ENCODE measurements at places on chromosomes 2 and 18.

- peak; percentile 85 for DNase-seq
These were observed 6.5 kb downstream of the SH3BP4 start for GRCh38 chr2:234958311-234958710.

DNA sequence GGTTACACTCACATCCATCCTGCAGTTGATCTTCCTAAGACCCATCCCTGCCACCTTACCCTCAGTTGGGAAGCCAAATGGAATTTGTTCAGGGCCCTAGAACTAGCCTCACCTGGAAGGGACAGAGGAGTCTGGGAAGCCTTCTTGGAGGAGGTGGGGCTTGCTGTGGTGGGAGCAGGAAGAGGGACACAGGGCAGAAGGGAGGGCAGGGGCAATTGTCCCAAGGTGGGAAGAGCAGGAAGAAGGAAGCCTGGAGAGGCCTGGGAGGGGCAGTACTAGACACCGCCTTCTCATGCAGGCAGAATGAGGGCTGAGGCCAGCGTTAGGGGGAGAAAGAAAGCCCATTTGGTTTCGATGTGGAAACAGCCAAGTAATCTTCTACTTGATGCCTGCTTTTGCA is 34.1 kb upstream of the ASPRV1 start:
- DNase-seq = peak; percentile 39

- DNase-seq = no peak
These were observed 173.4 kb upstream of the BOD1L2 start for GRCh38 chr18:56973487-56973886.

DNA sequence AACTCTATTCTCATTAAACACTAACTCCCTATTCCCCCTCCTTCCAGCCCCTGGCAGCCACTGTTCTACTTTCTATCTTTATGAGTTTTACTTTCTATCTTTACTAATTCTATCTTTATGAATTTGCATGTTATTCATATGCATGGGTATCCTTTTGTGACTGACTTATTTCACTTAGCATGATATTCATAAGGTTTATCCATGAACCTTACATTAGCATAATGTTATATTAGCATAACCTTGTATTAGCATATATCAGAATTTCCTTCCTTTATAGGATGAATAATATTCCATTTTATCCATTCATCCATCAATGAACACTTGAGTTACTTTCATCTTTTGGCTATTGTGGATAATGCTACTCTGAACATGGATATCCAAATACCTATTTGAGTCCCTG is 41.8 kb downstream of the MSTN start:
- DNase-seq = no peak
